Brain (organoid and tissue), 16 donors: ENCODE measurements at places on chromosomes 7 and 10.

GRCh38 chr7:10706875-10707493 lies 266.7 kb upstream of the PHF14 start:
- DNase-seq = no peak

DNA sequence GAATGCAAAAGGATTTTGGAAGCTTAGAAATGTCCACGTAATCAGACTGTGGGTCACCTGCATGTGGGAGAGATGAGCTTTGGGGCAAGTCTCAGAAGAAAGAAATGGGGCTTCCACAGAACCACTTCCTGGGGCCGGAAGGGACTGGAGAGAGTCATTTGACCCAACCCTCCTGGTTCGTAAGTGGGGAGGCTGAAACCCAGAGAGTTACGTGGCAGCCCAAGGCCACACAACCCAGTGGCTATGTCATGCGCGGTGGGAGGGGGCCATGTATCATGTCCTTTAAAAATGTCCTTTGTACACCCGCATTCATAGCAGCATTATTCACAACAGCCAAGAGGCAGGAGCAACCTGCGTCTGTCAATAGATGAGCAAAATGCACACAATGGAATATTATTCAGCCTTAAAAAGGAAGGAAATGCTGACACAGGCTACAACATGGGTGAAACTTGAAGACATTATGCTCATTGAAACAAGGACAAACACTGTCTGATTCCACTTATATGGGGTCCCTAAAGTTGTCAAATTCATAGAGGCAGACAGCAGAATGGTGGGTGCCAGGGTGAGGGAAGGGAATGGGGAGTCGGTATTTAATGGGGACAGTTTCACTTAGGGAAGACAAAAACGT lies 15.1 kb downstream of the CAMK2B start:
- DNase-seq = no peak

DNA sequence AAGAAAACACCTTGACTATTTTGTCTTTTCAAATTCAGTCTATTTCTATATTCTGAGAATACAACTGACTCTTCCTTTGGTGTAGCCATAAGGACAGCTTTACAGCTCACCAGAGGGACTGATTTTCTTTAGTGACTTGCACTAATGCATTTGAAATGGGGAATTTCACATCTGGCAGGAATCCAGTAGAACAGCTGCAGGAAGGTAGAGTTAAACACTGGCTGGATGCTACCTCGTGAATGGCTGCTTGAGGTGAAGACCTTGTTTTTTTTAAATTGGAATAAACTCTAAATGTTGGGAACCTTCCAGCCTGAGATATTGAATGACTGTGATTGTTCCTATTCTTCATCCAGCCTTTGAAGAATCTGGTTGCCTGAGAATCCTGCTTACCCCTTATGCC lies 139.5 kb upstream of the STK17A start:
- no peak for DNase-seq

DNA sequence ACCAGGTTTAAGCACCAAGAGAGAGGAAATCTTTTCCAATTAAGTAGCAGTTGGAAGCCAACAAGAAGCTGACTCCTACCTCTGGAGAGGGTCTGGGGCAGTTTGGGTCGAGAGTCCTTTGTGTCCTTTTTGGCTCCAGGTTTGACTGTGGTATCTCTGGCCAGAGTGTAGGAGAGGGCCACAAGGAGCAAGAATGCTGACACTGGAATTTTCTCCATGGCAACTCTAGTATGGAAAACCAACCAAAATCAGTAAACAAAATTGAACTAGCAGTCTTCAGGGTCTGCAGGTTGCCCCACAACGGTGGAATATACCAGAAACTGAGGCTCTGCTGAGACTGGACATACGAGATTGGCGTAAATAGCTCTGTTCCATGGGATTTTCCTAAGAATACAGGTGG lies 3.2 kb downstream of the AGR2 start:
- no peak for DNase-seq

- DNase-seq = no peak
Observed at GRCh38 chr7:107196834-107197610, 28.2 kb downstream of the HBP1 start.

GRCh38 chr7:129950191-129950932 lies 2.4 kb downstream of the UBE2H start:
- DNase-seq = peak; percentile 50

GRCh38 chr7:119007236-119007635 lies 782.7 kb downstream of the ANKRD7 start:
- DNase-seq = no peak

DNA sequence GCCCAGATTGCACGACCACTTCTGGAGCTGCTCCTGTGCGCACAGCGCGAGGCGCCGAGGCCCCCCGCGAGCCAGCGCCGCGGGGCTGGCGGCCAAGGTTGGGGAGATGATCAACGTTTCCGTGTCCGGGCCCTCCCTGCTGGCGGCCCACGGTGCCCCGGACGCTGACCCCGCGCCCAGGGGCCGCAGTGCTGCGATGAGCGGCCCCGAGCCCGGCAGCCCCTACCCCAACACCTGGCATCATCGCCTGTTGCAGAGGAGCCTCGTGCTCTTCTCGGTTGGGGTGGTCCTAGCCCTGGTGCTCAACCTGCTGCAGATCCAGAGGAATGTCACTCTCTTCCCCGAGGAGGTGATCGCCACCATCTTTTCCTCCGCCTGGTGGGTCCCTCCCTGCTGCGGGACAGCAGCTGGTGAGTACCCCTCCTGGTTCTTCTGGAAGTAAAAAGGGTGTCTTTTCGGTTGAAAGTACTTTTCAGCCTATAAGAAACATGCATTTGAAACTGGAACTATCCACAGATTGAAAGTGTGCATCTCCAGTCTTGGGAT lies 683 bp downstream of the INSIG1 start:
- no peak for DNase-seq

DNA sequence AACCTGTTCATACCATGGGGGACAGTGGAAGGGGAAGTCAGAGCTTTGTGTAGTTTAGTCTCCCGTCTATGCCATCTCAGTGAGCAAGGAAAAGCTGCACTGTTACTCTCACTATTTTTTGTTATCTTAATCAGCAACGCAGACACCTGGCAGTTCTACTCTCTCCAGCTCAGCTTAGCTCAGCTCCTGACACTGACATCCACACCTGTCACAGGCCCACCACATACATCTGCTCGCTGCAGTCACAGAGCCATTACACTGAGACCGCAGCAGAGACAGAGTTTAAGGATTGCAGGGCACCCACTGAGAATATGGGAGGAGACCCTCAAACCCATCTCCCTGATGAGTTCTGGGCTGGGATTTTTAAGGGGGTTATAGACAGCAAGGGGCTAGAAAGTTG lies 257.3 kb upstream of the AKR1E2 start:
- no peak for DNase-seq

DNA sequence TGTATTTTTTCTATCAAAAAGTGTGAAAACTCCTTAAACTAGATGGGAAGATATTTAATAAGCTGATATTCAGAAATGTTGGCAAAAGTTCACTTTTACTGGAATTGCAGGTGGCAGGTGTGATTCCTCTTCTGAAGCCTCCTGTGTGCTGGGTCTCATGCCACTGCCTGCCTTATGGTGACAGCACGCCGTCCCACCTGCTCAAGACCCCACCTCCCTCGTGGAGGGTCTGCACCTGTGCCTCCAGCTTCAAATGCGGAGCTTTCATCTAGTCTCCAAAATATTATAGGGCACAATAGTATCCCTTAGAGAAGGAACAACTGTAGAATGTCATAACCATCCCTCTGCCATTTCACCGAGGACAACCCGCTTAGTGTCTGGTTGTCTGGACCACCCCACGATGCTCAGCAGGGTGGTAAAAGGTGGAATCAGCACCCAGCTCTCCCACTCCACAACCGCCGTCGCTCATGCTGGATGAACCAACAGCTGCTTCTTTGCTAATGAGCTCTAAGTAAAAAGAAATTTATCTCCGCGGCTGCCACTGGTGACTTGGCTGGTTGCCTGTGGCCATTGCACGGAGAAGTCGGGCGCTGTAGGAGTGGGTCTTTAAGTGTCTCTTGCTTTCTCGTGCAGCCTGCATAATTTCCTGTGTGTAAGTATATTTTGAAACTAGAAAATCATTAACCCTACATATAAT lies 119.3 kb upstream of the TCERG1L start:
- DNase-seq = no peak

GRCh38 chr7:80135309-80136104 lies 876 bp downstream of the GNAI1 start:
- DNase-seq = peak; percentile 42

- DNase-seq = no peak
Observed at GRCh38 chr7:82194016-82194643, 249.4 kb downstream of the CACNA2D1 start.

GRCh38 chr7:114409750-114410149 lies 4.9 kb upstream of the FOXP2 start:
- no peak for DNase-seq

DNA sequence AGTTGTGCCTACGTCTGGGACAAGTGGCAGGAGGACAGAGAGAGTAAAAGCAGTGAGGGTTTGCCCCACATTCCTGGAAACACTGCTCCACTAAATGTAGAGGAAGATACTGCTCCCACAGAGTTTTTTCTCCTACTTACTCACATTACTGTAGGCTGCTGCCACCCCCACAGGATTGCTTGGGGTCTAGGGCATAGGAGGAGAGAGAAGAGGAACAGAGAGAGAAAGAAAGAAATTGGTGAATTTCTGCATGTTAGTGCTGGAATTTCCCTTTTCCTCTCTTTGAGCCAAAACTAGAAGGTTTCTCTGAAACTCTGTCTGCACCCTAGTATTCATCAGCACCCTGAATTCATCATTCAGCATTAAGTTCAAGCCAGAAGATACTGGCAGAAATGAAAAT lies 397.9 kb downstream of the INHBA start:
- no peak for DNase-seq

GRCh38 chr10:17265468-17265867 lies 37.4 kb downstream of the VIM start:
- DNase-seq = no peak

- peak; percentile 75 for DNase-seq
Observed at GRCh38 chr10:12381536-12382156, 32.3 kb downstream of the CAMK1D start.

GRCh38 chr7:28075674-28076358 lies 104.8 kb downstream of the JAZF1 start:
- DNase-seq = peak; percentile 46

- peak; percentile 81 for DNase-seq
Observed at GRCh38 chr10:93376372-93377293, 105.5 kb downstream of the MYOF start.

DNA sequence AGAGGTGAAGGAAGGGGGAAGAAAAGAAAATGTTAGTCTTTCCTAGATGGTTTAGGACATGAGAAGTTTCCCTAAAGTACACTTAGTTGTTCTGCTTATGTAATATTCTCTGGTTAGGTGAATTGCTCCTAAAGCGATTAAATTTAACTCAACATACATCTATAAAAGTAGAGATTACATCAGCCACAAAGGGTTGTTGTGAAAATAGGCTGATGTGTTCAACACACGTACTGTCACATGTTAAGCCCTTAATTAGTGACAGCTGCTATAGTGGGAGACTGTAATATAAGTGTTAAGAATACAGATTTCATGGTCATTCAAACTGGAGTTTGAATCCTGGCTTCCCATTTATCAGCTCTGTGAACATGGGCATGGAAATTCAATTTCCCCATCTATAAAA lies 12.8 kb downstream of the HECTD2 start:
- DNase-seq = no peak

DNA sequence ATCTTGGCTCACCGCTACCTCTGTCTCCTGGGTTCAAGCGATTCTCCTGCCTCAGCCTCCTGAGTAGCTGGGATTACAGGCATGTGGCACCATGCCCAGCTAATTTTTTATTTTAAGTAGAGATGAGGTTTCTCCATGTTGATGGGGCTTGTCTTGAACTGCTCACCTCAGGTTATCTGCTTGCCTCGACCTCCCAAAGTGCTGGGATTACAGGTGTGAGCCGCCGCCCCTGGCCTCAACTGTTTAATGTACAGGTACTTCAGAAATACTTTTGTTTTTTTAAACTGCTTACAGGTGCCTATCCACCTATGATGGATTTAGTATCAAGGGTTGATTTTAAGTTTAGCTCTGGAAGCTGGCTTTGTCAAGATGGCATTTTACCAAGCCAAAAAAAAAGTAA lies 55.6 kb downstream of the CDC123 start:
- DNase-seq = no peak

DNA sequence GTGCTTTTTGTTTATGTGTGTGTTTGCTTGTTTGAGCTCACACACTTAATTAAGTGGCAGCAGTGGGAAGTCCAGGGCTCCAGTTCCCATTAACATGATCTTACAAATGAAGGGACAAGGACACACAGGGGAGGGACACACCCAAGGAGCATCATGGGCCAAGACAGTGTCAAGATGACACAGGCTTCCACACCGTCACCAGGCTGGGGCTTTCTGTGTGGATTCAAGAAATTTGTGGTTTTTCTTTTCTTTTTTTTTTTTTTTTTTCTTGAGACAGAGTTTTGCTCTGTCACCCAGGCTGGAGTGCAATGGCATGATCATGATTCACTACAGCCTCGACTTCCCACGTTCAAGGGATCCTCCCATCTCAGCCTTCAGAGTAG lies 173.6 kb downstream of the KIAA1217 start:
- DNase-seq = no peak
